Stimulated activated CD8-positive, alpha-beta memory T cell treated with anti-CD3 and anti-CD28 coated beads, Interleukin-7, amount 100 ng/mL, for 24 hours (primary cell): ENCODE measurements at places on chromosomes 3 and 15.
A peak's percentile ranks its signal among the peaks of the same experiment; 100 is the strongest.

DNA sequence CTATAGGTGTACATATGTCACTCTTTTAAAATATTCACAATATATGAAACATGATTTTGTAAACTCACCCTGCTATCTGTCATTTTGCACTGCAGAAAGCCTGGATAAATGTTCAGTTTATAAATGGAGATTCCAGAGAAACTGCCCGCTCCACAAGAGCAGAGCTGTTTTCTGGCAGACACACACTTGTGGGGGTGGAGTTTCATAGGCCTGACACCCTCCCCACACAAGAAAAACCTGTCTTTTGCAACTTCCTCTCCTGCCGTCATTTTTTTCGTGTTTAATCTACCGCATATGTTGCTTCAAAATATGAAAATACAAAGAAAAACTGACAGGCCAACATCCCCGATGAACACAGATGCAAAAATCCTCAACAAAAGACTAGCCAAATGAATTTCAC is 479.0 kb downstream of the GABRG3 start:
- no peak for DNase-seq

GRCh38 chr3:36944641-36945270 is at the start of gene TRANK1:
TSS of gene TRANK1 (minus strand) at chr3:36945054. CDS start at chr3:36944809, 245 bp downstream.
- peak; percentile 64 for DNase-seq

DNA sequence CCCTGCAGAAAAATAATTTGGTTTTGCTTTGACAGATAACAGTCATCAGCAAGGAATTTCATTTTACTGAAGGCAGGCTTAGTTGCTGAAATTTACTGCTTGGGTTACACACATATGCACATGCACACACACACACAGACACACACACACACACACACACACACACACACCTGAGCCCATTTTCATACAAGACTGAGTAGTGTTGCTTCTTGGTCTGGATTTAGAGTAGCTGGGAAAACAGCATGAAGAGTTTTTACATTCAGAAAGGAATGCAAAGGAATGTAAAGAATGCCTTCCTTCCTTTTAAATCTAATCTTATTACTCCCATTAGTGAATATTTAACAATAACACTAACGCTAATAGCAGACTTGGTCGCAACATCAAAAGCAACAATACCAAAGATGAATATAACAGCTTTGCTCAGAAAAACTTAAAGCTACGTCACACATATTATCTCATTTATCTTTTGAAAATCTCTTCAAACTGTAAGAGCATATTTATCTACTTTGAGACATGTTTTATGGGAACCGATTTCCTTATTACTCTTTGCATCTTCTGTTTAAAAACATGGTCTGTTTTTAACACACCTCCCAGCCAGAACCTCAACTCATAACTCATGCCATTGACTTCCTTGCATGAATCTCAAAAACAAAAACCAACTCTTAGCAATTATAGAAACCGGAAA is 32.5 kb downstream of the RFTN1 start:
- no peak for DNase-seq

DNA sequence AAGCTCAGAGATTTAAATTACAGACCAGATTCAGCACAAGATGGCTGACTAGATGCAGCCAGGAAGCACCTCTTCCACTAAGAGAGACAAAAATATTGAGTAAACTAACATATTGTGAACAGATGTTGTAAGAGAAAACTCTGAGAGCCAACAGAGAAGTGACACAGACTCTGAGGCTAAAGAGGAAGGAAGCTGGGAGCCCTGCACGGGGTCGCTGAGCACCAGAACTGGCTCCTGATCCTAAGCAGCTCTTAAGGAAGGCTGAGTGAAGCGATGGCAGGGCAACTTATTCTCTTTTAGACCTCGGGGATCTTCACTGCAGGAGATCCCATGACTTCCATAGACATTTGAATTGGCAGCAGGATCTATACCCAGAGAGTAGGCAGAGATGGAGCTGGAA is 578.0 kb upstream of the GRM7 start:
- DNase-seq = no peak

DNA sequence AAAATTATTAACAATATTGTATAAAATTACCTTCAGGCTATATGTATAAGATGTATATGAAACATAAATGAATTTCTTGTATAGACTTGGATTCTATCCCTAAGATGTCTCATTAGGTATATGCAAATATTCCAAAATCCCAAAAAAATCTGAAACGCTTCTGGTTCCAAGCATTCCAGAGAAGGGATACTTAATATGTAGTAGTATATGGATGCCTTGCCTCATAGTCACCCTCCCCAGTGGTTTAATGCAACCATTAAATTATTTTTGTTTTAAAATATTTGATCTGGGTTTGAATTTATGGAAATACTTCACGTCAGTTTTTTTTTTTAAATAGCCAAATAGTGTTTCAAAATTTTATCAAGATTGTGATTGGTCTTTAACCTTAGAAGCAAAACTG is 27.2 kb downstream of the PLCL2 start:
- no peak for DNase-seq

DNA sequence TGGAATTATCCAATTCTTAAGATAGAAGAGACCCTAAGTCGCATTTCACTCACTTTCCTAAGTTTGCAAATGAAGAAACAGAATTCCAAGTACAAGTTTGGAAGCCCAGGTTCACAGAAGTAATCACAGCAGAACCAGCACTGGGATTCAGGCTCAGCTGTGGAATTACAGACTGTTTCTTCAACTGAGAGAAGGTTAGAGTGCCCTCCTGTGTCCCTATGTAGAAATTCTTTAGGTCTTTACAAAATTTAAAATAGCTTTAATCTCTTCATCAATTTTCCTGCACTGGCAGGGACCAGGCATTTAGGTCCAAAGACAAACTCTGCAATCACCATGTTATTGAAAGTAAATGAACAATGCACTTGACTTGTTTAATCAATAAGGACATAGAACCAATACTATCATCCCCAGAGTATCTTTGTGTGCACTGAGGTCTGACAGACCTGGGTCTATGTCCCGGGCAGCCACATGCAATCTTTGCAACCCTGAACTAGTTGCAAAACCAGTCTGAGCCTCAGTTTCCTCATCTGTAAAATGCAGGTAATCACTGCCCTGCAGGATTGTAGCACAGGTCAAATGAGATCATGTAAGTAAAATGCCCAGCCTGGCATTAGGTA is 96.3 kb upstream of the ZBED2 start:
- no peak for DNase-seq

DNA sequence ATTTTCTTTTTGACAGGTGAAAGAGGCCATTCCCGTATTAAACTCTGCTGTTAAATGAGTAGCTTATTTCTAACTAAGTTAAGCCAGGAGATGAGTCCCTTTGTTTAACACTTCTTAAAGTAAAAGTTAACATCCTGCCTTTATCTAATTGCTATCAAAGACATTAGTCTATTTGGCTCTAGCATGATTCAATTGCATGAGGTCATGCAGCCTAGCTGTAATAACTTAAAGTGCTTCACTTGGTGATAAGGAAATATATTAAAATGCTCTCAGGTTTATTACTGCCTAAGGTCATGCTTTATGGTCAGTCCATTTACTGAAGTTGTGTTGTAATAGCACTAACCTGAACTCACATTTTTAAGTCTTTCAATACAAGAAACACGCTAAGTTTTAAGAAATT is 82.3 kb upstream of the MLF1 start:
- no peak for DNase-seq

DNA sequence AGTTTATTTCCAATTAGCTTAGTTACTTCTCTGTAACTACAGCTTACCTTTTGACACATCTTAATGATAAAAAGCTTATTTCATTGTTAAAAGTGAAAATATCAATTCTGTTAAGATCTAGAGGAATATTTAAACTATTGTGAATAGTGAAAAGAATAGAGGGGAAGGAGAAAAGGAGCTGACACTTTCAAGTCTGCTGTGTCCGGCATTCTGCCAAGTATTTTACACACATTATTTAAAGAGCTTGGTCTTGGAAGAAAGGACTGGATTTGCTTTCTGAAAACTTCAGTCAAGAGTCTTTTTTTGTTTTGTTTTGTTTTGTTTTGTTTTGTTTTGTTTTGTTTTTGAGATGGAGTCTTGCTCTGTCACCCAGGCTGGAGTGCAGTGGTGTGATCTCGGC is 34.8 kb downstream of the CCDC80 start:
- no peak for DNase-seq

DNA sequence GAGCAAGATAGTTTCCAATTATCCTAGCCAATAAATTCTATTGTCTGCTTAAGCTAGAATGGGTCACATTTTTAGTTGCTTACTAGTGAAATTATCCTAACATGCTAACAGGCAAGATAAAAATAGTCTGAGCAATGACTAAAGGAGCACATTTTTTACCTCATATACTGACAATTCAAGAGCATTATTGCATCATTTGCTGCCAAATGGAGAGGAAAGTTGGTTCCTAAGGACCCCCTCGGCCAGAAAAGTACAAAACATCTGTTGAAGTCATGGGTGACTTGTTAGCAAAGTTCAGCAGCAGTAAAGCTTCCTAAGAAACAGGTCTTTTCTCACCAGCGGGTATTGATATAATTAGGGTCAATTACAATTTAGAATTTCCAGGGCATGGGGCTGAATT is 1001.0 kb downstream of the FHIT start:
- no peak for DNase-seq

DNA sequence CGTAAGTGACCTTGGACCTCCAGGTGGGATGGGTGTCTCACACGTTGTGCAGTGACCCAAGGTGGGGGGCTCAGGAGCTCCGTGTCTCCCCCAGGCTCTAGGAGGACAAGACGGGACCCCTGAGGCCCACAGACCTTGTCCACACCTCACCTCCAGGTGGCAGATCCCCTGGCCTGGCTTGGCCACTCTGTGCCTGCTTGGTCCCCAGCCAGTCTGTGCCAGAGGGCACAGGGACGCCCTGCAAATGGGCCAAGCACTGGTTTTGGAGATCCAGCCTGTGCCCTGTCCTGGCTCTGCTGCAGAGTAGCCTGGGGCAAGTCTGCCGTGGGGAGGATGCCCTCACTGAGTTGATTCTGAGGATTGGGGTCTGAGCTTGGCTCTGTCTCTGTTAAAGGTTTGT is 14.0 kb downstream of the SLC6A6 start:
- DNase-seq = no peak

- DNase-seq = no peak
These were observed 18.2 kb downstream of the CBLB start for GRCh38 chr3:105850593-105850992.

GRCh38 chr3:180962530-180962929 is 27.0 kb downstream of the DNAJC19 start:
- no peak for DNase-seq

- no peak for DNase-seq
These were observed 121.4 kb downstream of the RFTN1 start for GRCh38 chr3:16392065-16392464.

DNA sequence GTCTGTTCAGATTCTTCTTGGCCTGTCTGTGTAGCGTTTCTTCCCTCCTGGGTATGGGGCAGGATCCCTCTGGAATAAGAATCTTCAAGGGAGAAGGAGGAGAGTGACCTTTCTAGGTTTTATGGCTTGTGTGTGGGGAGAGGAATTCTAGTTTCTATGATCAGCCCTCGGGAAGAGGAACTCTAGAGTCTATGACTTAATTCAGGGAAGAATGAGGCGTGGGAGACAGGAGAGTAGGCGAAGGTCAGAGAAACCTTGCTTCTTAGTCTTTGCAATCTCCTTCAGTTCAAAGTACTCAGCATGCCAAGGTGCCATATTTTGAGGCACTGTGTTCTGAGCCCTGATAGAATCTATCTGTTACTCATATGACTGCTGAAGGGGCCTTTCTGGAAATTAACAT is 99.2 kb upstream of the C3orf80 start:
- no peak for DNase-seq

DNA sequence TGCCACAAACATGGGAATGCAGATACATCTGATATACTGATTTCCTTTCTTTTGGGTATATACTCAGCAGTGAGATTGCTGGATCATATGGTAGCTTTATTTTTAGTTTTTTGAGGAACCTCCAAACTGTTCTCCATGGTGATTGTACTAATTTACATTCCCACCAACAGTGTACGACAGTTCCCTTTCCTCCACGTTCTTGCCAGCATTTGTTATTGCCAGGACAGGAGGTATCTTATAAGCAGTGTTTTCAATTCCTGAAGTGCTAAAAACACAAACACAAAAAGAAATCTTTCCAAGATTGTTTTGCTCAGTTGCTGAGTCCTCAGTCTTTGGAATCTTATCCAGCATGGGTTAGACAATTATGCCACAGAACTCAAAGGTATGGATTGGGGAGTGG is 13.5 kb downstream of the GTF2E1 start:
- no peak for DNase-seq

DNA sequence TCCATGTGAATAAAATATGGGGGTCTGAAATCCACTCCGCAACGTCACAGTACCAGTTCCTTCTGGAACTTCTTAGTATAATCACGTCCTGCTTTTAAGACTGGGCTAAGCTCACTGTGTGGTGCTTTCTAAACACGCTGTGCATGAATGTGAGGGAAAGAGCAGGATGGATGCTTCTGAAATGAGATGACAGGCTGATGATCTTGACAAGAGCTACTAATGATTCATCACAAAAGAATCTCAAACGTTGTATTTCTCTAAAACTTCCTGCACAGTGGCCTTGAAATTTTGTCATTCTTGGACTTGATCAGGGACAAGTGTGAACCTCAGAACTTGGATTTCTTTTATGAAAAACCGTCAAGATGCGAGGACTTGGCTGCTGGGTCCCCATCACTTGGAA is 221.4 kb downstream of the CADPS start:
- no peak for DNase-seq

- no peak for DNase-seq
These were observed 526.0 kb upstream of the NR2F2 start for GRCh38 chr15:95804484-95804883.

- no peak for DNase-seq
These were observed at the start of gene KCNH8 for GRCh38 chr3:19147905-19148767. TSS of gene KCNH8 (plus strand) at chr3:19148510. CDS start at chr3:19148720, 210 bp downstream.

- no peak for DNase-seq
These were observed 1026.6 kb downstream of the ROBO1 start for GRCh38 chr3:78741066-78741645.

- no peak for DNase-seq
These were observed 104.1 kb upstream of the TNFAIP8L3 start for GRCh38 chr15:51198701-51199232.

- DNase-seq = no peak
These were observed 75.1 kb downstream of the FAM174B start for GRCh38 chr15:92580521-92580920.

DNA sequence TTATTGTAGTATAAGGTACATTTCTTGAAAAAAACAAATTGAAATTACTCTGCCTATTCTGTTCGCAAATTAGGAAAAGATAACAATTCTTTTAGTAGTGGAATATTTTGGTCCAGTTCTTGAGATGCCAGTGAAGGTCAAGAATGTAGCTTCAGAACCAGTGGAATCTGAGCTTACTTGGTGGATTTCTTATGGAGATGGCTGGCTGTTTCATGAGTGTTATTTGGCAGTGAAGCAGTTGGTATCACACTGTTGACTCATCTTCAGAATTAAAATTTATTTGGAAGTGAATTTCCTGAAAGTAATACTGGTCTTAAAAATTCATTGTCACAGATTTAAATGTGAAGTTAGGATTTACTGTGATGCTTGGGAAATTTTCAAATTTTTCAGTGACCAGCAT is 19.1 kb downstream of the RNF13 start:
- no peak for DNase-seq

- DNase-seq = peak; percentile 21
These were observed 492 bp downstream of the TMCC1 start for GRCh38 chr3:129892857-129893580.
